ENCODE measurements at places on chromosomes 2 and 18. TPM values are rescaled to one million over a fixed set of nuclear protein-coding genes. Genes with fewer than 3 reads are reported as not detected.

DNA sequence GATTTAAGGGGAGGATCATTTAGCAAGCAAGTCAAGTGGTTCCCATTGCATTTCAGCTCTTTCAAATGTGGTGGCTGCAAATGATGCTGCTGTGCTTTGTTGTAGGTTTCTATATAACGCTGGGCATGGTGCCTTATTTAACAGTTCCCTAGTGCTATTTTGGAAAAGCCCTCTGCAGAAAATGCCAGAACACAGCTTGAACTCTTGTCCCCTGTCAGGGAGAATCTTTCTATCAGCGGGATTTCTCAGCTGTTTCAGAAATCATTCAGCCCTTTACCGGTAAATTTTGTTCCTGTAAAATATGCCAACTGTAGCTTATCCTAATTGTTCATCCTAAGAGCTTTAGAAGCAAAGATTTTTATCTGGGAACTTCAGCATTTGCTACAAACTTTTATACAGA lies 77.8 kb upstream of the DTNA start:
- DNase-seq: no peak

GRCh38 chr18:24853076-24853475 lies 392.6 kb downstream of the HRH4 start:
- no peak for DNase-seq

- no peak for DNase-seq
These were observed 40.9 kb downstream of the NRP2 start for GRCh38 chr2:205723179-205723578.

GRCh38 chr2:61493523-61493942 lies 22.6 kb upstream of the USP34 start:
- DNase-seq: no peak

DNA sequence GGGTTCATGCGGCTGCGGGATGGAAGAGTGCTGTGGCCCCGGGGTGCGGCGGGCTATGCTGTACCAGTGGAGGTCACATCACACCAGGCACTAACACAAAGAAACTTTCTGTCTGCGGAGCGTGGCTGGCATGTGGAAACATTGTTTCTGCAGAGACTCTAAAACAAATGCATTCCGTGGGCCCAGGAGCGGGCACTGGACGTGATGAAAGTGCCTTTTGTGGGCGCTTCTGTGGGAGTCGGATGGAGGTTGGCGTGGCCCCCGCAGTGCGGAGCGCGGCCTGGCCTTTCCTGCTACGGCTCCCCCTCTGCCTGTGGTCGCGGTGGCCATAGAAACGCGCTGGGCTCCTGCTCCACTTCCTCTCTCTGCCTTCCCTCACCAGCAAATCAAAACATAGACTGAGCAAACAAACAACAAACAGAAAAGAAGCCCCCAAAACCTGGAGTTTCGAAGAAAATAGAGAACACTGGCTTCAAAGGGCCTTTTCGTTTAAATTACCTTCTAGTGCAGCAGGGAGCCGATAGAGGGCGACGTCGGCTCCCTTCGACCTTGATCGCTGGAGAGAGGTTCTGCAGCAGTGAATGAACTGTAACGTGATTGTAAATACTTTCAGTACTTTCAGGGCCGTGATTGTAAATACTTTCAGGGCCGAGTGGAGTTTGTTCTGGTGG lies 51.4 kb downstream of the KIF5C start:
- peak; percentile 67 for DNase-seq

GRCh38 chr18:77234504-77235365 lies 14.9 kb upstream of the GALR1 start:
- no peak for DNase-seq

GRCh38 chr2:160869411-160869810 lies 290.8 kb upstream of the TANK start:
- no peak for DNase-seq

- peak; percentile 74 for DNase-seq
These were observed 12.8 kb downstream of the ATP6V1B1 start for GRCh38 chr2:70948337-70949003.

The PECR gene
- 10.5 TPM for polyA plus RNA-seq

GRCh38 chr2:143803936-143804335 lies 674.7 kb downstream of the ARHGAP15 start:
- DNase-seq: no peak

The D2HGDH gene
- 53.3 TPM for polyA plus RNA-seq

DNA sequence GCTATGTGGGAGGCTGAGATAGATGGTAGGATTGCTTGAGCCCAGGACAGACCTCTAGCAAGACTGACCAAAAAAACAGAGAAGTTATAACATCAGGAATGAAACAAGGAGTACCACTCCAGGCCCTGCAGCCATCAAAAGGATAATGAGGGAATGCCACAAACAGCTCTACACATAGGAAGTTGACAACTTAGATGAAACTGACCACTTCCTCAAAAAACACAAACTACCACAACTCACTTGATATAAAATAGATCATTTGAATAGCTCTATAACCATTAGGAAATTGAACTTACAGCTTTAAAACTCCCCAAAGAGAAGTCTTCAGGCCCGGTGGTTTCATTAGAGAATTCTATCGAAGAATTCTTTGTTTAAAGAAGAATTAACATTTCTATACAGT lies 12.9 kb upstream of the ESPNL start:
- no peak for DNase-seq

DNA sequence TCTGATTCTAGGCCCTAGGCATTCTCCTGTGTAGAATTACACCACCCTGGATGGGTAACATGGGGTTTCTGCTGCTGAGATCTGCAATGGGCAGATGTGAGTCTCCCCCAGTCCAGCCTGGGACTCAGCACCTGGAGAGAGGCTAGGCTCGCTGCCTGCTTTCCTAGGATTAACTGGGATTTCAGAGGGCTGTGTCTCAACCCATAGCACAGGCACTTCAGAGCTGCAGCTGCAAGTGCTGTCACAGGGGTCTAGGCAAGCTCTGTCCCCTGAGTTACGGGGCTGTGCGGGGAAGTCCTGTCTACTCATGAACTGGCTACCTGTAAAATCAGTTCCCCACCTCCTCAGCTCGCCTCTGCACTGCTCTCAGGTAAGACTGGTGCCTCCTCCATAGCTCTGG lies 51.5 kb downstream of the CABLES1 start:
- DNase-seq: no peak

DNA sequence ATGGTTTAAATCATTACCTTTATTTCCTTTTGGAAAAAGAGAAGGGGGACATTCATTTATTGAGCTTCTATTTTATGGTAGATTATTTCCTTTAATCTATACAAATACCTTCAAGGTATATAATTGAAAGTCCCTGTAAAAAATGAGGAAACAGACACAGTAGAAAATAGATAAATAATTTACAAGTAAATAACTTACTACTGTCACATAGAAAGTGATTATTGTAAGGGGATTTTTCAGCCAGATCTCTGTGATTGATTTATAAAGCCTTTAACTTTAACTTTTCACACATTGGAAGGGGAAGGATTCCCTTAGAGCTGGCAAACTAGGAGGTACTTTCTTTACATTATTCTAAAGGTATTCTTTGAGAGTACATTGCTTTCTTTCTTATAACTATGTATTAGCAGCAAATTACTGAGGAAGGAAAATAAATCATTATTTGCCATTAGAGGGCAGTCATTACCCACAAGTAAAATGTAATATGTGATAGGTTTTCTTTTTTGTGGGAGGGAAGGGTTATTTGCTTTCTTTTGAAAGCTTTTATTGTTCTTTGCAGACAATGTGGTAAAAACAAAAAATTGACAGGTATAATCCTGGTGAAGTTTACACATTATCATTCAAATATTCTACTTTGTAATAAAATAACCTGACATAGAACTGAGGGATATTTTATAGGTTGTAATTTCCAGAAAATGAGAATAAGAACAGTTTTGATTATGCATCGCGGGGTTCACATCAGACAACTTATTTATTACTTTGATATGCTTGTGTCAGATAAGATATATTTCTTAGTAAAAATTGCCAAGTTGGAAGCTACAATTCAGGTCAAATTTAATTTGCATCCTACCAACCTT lies 24.8 kb upstream of the RPE start:
- no peak for DNase-seq

- DNase-seq: no peak
These were observed 87.0 kb downstream of the ALPK2 start for GRCh38 chr18:58541789-58542425.

- DNase-seq: no peak
These were observed 1167.5 kb downstream of the DPP10 start for GRCh38 chr2:115609978-115610377.

The OBSL1 gene
- 131 TPM for polyA plus RNA-seq

DNA sequence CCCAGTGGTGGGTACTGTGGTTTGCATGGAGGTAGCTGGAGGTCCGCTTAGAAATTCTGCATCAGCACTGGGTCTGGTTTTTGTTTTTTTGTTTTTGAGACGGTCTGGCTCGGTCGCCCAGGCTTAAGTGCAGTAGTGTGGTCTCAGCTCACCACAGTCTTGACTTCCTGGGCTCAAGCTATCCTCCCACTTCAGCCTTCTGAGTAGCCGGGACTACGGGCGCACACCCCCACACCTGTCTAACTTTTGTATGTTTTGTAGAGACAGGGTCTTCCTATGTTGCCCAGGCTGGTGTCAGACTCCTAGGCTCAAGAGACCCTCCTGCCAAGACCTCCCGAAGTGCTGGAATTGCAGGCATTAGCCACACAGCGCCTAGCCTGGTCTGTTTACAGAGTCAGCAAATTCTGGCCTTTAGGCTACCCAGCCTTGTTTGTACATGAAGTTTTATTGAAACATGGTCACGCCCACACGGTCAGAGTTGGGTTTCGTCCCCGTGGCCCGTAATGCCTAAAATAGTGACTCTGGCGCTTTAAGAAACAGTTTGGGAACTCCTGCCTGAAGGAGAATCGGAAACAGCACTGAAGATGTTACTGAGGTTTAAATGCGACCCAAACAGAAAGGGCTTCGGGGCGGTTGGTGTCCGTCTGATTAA lies 32.7 kb downstream of the CTDP1 start:
- DNase-seq: no peak

DNA sequence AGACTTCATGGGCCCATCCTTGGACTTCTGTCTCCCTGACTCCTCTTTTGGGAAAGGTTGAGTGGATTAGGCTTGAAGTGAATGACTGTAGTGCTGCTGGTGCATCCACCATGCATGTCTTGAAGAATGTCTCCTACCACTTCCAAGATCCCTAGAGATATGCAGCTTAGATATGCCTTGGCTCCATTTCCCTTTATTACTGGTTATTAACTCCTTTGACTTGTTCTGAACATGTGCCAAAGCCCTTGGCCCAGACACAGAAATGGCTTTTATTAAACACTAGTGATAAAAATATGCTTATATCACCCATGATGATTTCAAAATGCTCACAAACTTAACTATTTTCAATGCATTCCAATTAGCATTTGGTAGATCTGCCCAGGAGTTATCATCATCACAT lies 90.0 kb upstream of the SLC14A2 start:
- DNase-seq: no peak

- no peak for DNase-seq
These were observed 38.8 kb downstream of the DNER start for GRCh38 chr2:229675569-229675968.

The CRYGD gene
- not detected for polyA plus RNA-seq

GRCh38 chr18:61749031-61749430 lies 143.8 kb downstream of the RNF152 start:
- DNase-seq: no peak

GRCh38 chr2:106039634-106040315 lies 154.3 kb downstream of the UXS1 start:
- no peak for DNase-seq

The SPATA3 gene
- polyA plus RNA-seq: not detected

The COLEC11 gene
- polyA plus RNA-seq: 7.1 TPM

All from left lung (tissue), 14 donors.